Right atrium auricular region (tissue), 2 donors: ENCODE measurements at places on chromosomes 4 and X. TPM values are rescaled to one million over a fixed set of nuclear protein-coding genes. Genes with fewer than 3 reads are reported as not detected.
A peak's percentile ranks its signal among the peaks of the same experiment; 100 is the strongest.

GABRA4 gene
- total RNA-seq, result 1.0 TPM

MAGEB6 gene
- total RNA-seq, result not detected

SPANXN4 gene
- total RNA-seq, result not detected

GABRB1 gene
- total RNA-seq, result 1.1 TPM

GAB3 gene
- total RNA-seq, result 13.5 TPM

USP51 gene
- 1.7 TPM for total RNA-seq

SNX25 gene
- 16.8 TPM for total RNA-seq

TNIP3 gene
- not detected for total RNA-seq

RNF150 gene
- 26.2 TPM for total RNA-seq

PORCN gene
- 43.0 TPM for total RNA-seq

TIGD4 gene
- total RNA-seq, result not detected

AADAT gene
- total RNA-seq, result 1.2 TPM

PRKG2 gene
- 2.5 TPM for total RNA-seq

SLC35A2 gene
- 18.8 TPM for total RNA-seq

GRCh38 chrX:20742106-20742505 is 475.4 kb upstream of the RPS6KA3 start:
- H3K27ac ChIP-seq, result no peak overlapping the region
- no peak for DNase-seq
- H3K27me3 ChIP-seq, result no peaks in the 10 kb centered on the region
- no peaks in the 10 kb centered on the region for H3K36me3 ChIP-seq
- no peaks in the 10 kb centered on the region for H3K4me1 ChIP-seq

DNA sequence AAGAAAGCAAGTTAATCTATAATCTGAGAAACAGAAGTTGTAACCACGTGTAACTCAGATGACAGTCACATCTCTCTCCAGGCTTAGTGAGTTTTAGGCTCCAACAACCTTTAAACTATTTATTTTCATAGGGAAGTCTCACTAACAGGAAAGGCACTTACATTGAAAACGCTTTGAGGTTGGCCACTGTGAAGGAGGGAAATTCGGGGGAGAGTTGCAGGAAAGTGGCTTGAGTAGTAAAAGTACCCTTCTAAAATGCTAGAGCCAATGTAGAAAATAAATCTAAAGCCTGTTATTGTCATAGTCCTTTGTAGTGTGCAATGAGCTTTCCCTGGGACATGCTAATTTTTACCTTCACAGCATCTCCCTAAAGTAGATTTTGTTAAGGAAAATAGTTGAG is 995 bp upstream of the NFXL1 start:
- no peaks in the 10 kb centered on the region for H3K4me1 ChIP-seq
- H3K27me3 ChIP-seq, result no peaks in the 10 kb centered on the region
- H3K4me3 ChIP-seq, result no peak overlapping the region
- H3K27ac ChIP-seq, result no peak overlapping the region

- no peak overlapping the region for H3K4me3 ChIP-seq
- H3K27me3 ChIP-seq, result no peaks in the 10 kb centered on the region
- peak overlapping the region; percentile 16 for H3K27ac ChIP-seq
- H3K4me1 ChIP-seq, result no peaks in the 10 kb centered on the region
- DNase-seq, result no peak
These were observed 19.4 kb upstream of the RAB40A start for GRCh38 chrX:103538728-103539127.

DNA sequence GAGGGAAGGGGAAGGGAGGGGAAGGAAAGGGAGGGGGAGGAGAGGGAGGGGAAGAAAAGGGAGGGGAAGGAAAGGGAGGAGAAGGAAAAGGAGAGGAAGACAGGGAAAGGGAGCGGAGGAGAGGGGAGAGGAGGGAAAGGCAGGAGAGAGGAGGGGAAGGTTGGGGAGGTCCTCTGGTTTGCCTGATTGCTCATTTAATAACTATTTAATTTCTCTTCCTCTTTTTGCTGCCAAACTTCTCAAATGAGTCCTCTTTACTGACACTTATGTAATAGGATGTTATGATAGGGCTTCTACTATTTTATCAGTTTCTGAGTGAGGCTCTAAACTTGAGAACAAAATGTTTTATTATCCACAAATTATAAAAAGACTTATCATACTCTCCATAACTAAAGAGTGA is 35.4 kb upstream of the PPA2 start:
- H3K27me3 ChIP-seq, result no peaks in the 10 kb centered on the region
- DNase-seq, result no peak
- no peak overlapping the region for H3K27ac ChIP-seq
- no peaks in the 10 kb centered on the region for H3K36me3 ChIP-seq
- no peak overlapping the region for H3K4me3 ChIP-seq

GRCh38 chrX:16160729-16161128 is 6.6 kb upstream of the MAGEB17 start:
- H3K27ac ChIP-seq, result no peak overlapping the region
- H3K27me3 ChIP-seq, result no peaks in the 10 kb centered on the region
- no peaks in the 10 kb centered on the region for H3K36me3 ChIP-seq

GRCh38 chrX:41541386-41541785 is 94.2 kb downstream of the NYX start:
- DNase-seq, result no peak
- H3K36me3 ChIP-seq, result no peaks in the 10 kb centered on the region
- H3K4me3 ChIP-seq, result no peak overlapping the region
- H3K4me1 ChIP-seq, result no peaks in the 10 kb centered on the region

DNA sequence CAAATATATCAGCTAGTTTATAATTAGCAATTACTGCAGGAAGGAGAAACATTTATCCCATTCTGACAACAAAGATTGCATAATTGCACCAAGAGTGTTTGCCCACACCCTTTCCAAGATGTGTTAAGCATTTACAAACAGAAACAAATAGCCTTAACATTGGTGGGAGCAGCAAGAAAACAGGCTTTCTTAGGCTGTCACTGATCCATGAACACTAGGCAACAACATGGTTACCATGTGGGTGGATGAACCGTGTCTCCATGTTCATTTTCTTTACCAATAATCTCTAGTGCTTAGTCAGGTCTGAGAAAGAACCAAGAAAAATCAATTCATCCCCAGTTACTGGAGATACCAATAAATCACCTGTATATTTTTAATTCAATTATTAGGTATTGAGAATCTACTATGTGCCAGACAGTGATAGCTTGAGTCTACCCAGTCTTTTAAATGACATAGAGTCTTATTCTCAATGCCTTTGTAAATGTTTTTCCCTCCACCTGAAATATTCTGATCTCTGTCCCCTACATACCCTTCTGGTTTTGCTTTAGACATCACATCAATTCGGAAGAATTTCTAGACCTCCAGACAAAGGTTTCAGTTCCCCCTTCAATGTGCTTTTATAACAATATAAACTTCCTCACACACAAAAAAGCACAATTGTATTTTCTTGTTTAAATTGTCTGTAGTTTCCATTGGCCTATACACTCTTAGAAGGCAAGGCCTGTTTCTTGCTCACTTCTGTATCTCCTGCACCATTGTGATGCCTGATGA is 286.6 kb downstream of the PPP1R2C start:
- H3K27ac ChIP-seq, result no peak overlapping the region
- no peaks in the 10 kb centered on the region for H3K36me3 ChIP-seq
- H3K27me3 ChIP-seq, result no peaks in the 10 kb centered on the region
- H3K4me1 ChIP-seq, result no peaks in the 10 kb centered on the region

DNA sequence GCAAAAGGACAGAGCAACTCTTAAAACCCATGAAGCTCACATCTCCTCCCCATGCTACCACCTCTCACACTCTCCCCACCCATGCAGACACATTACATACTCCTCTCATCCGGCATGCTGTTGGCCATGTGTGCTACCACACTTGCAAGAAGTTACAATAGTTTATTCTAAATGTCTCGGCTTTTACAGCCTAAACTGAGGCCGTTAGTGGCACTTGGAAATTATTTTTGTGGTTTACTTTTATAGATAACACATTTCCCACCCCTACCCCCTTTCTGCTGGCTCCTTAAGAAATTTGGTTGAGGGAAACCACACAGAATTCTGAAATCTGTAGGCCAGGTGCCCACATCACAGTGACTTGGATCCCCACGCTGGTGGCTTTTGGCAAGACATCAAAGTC is 141.1 kb upstream of the HHIP start:
- H3K27ac ChIP-seq, result no peak overlapping the region
- H3K4me3 ChIP-seq, result no peak overlapping the region
- no peaks in the 10 kb centered on the region for H3K4me1 ChIP-seq
- no peak for DNase-seq

DNA sequence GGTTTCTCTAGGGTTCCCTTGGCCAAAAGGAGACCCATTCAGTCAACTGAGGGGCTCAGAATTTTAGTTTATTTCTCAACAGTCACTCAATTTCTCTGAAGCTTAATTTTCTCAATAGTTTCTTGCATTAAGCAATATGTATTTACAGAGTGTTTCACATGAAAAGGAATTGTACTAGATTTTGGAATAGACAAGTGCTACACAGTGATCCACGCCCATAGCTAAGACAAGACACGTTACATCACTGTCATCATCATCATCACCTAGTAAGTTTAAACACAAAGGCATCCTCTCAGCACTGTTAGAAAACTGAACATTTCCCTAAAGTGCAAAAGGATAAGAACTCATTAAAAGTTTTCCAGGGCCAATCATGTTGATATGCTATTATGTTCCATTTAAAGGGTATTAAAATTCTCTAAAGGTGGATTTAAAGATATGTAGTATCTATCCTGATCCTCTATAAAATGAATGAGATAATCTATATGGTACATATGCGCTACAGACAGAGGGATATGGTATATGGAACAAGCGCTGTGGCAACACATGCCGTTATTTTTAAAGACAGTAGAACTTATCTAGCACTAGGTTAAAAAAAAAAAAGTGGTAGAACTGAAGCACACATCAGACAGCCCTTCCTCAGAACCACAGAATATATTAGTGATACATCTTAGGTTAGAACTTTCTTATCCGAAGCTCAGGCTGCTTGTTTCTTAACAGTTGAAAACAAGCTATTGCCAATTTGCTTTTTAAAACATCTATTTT is 12.1 kb downstream of the PPA2 start:
- no peak overlapping the region for H3K27ac ChIP-seq
- no peak overlapping the region for H3K4me3 ChIP-seq
- no peak for DNase-seq
- no peaks in the 10 kb centered on the region for H3K27me3 ChIP-seq
- H3K4me1 ChIP-seq, result no peaks in the 10 kb centered on the region

GRCh38 chr4:54447304-54447703 is 210.5 kb upstream of the KIT start:
- no peak overlapping the region for H3K4me3 ChIP-seq
- H3K36me3 ChIP-seq, result no peaks in the 10 kb centered on the region
- H3K4me1 ChIP-seq, result no peaks in the 10 kb centered on the region
- no peak overlapping the region for H3K27ac ChIP-seq
- DNase-seq, result no peak

DNA sequence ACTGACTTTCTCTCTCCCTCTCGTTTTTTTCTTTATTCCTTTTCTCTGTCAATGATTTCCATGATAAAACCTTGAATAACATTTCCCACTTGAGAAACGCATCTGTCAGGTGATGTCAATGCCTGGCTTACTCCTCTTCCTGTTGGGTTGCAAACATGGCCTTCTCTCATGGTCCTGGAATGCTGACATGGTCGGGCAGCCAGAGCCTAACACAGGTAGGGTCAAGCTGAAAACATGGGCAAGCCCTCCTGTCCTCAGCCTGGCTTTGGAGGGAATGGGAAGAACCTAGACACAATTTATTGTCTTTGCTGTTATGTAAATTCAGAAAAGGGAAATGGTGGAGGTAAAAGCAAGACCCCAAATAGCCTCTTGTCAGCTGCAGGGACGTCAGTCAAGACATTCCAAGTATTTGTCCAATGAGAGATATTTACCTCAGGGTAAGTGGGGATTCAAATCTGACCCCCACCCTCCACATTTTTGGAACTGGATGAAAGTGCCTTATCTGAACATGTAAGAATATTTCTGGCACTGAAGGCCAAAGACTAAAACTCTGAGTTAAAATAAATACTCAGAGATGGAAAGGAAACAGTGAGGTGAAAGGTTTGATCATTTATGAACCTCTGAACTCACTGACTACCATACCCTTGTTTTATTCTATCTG is 473.8 kb downstream of the SPRY1 start:
- H3K36me3 ChIP-seq, result no peaks in the 10 kb centered on the region
- H3K27me3 ChIP-seq, result no peaks in the 10 kb centered on the region
- DNase-seq, result no peak
- peak overlapping the region; percentile 47 for H3K27ac ChIP-seq
- H3K4me3 ChIP-seq, result no peak overlapping the region

DNA sequence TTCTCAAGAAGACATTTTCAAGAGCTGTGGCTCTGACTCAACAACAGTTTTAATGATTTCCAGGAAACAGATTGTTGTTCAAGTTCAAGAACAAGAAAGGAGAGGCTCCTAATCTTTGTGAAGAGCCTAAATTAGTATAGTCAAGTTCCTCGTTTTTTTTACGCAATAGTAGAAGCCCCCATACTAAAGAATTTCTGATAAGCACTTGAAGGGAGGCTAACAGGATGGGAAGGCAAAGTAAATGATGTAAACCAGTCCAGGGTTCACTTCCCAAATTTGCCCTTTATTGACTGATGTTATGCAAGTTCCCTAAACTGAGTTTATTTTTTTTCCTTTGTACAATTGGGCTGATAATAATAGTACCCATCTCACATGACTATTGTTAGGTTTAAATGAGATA is 178.2 kb downstream of the RTL9 start:
- no peaks in the 10 kb centered on the region for H3K4me1 ChIP-seq
- H3K36me3 ChIP-seq, result no peaks in the 10 kb centered on the region
- H3K27me3 ChIP-seq, result no peaks in the 10 kb centered on the region
- H3K27ac ChIP-seq, result no peak overlapping the region

DNA sequence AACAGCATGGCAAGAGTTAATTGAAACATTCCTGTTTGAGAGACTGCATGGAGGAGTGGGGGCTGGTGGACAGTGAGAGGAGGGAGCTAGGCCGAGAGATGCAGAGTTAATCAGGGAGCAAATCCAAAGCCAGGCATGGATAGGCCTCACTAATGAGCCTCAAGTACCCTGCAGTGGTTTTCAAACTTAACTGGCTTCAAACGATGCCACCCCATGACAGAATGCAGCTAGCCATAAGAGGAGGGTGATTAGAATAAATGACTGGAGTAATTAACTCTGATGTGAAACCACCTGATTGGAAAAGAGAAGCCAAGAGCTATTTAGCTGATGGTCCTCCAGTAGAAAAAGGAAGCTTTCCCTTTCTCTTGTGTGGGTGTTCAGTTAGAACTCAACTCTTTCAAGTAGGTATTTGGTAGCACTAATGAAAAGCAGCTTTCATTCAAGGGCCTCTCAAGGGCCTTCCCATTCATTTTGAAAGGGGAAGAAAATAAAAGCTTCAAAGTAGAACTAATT is 215.4 kb upstream of the MAB21L2 start:
- H3K27me3 ChIP-seq, result no peaks in the 10 kb centered on the region
- H3K36me3 ChIP-seq, result no peaks in the 10 kb centered on the region
- no peak for DNase-seq
- no peak overlapping the region for H3K27ac ChIP-seq
- H3K4me3 ChIP-seq, result no peak overlapping the region
- H3K4me1 ChIP-seq, result no peaks in the 10 kb centered on the region

- H3K27me3 ChIP-seq, result no peaks in the 10 kb centered on the region
- no peak for DNase-seq
- H3K4me1 ChIP-seq, result no peaks in the 10 kb centered on the region
- no peaks in the 10 kb centered on the region for H3K36me3 ChIP-seq
- no peak overlapping the region for H3K4me3 ChIP-seq
These were observed 447.6 kb downstream of the PDGFC start for GRCh38 chr4:156523991-156524390.

- H3K4me3 ChIP-seq, result no peak overlapping the region
- DNase-seq, result no peak
- peaks cover 8% of the 10 kb centered on the region for H3K36me3 ChIP-seq
- H3K27ac ChIP-seq, result no peak overlapping the region
- H3K27me3 ChIP-seq, result no peaks in the 10 kb centered on the region
- no peaks in the 10 kb centered on the region for H3K4me1 ChIP-seq
These were observed 17.7 kb downstream of the OTUD5 start for GRCh38 chrX:48939524-48940228.
